Dermis lymphatic vessel endothelial cell (primary cell): ENCODE measurements at places on chromosomes 1 and 21. TPM values are rescaled to one million over a fixed set of nuclear protein-coding genes. Genes with fewer than 3 reads are reported as not detected.

CMPK1 gene
- 87.2 and 110 TPM in 2 replicates for total RNA-seq

ST6GALNAC3 gene
- total RNA-seq: 57.8 and 110 TPM in 2 replicates

SLFNL1 gene
- total RNA-seq: 0.17 and 0.22 TPM in 2 replicates

VAMP3 gene
- total RNA-seq: 102 and 117 TPM in 2 replicates

OLIG2 gene
- total RNA-seq: not detected in 2 replicates

AIRE gene
- not detected in 2 replicates for total RNA-seq

PWP2 gene
- 13.9 and 29.4 TPM in 2 replicates for total RNA-seq

CFHR1 gene
- not detected in 2 replicates for total RNA-seq

TMEM82 gene
- not detected in 2 replicates for total RNA-seq

CATSPERE gene
- total RNA-seq: 0.77 and 0.98 TPM in 2 replicates

SPRR2E gene
- total RNA-seq: not detected in 2 replicates
